ENCODE measurements at places on chromosomes 2 and 18.

DNA sequence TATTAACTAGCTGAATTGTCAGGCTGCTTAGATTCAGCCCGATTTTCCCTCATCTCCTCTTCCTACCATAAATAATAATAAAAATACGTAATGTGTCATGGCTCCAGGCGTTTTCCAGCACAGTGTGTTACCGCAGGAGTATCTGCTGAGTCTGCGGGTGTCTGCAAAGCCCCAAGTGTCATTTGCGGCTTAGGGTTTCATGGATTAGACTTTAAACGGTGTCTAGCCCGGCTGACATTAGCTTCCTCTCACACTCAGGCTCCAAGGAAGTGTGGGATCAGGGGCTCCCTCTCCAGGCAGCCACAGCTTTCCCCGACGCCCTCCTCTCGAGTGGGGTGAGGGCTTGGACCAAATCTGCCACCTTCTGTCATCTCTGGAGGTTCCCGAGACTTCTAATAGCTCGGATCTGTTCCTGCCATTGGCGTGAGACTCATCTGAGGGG is 14.1 kb upstream of the HOXD1 start:
- no peak for DNase-seq

DNA sequence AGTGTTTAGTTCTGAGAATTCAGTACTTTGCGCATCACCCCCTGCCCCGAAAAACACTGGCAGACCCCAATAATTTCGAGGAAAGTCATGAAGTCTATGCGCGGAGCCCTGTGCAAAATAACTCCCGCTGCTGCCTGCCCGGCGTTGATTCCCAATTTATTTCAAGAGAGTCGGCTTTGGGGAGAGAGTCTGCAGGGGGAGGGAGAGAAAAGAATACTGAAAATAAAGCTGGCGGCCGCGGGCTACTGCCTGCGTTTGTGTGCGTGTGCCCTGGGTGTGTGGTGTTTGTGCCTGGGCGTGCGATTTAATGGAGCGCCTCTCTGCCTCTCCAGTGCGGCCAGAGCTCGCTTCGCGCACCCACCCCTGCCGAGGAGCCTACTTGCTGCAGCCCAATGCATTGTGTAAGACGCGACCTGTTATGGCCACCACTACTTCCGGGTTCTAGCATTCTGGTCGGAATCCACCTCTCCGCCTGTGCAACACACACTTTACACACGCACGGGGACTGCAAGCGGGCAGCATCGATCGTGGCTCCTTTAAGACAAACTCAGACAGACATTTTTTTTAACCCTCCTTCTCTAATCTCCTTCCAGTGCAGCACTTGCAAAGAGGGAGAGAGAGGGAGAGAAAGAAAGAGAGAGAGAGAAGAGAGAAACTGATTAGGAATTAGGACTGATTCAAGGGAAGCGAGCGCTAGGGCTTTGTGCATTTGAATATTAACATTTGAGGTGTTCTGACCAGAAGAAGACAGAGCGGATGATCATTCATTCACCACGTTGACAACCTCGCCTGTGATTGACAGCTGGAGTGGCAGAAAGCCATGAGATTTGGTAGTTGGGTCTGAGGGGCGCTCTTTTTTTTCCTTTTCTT is at the start of gene MEIS1:
MEIS1 (plus strand) TSS at position 447 of the 870 bp plus-strand sequence. CDS start 732 bp downstream, outside the sequence.
- peak; percentile 71 for DNase-seq

DNA sequence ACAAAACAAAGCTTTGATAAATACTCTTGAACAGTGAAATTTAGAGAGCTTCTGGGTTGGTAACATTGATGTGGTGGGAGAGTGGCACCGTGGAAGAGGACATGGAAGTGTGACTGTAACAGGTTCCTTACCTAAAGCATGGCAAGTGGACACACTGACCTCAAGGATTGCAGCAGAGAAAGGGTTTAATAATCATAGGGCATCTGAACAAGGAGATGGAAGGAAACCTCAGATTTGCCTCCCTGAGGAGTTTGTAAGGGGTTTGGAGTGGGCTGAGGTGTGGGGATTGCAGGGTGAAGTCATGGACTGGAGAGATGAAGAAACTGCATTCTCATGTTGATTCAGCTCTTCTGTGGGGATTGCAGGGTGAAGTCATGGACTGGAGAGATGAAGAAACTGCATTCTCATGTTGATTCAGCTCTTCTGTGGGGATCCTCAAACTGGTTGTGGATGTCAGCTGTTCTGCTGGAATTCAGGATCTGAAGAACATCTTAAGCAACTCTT is 83.8 kb upstream of the TLK1 start:
- DNase-seq: no peak

DNA sequence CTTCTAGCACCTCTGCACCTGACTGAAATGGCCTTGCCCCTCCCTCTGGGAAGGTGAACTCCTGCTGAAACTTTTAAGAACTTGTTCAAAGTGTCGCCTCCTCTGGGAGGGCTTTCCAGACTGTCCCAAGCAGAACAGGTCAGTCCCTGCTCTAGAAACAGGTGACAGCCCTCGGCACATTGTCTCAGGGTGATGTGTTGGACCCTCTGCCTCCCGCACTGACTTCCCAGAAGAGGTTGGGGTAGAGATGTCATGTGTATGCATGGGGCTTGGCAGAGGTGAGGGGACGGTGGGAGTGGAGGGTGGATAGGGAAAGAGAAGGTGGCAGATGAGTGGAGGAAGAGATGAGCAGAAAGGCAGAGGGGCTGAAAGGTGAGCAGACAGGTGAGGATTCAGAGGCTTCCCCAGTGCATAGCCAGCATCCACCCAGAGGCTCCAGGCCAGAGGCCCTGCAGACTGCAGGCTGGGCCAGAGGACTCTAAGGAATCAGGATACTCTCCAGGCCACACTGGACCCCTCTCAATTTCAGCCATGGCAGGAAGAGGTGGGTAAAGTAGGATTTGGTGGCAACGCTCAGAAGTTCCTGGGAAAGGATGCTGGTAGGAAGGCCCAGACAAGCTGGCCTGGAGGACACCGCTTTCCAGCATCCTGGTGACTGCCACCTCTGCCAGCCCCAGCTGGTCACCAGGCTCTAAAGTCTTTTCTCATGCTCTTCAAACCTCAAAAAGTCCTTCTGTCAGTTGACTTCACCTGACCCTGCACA is 24.8 kb upstream of the TNS1 start:
- peak; percentile 3 for DNase-seq

GRCh38 chr2:156396126-156396525 is 40.1 kb upstream of the GPD2 start:
- DNase-seq: no peak

DNA sequence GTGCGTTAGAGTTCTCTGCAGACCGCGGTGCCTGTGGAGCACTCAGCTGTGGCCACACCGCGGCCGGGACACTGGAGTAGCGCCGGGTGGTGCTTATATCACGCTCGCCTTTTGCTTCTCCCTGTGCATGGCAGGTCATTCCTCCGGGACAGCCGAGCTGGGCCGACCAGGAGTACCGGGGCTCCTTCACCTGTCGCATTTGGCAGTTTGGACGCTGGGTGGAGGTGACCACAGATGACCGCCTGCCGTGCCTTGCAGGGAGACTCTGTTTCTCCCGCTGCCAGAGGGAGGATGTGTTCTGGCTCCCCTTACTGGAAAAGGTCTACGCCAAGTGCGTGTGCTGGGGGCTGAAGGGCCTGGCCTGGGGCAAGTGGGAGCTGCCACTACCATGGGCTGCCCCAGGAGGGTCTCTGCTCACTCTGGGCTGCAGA is 4.2 kb downstream of the CAPN10 start:
- no peak for DNase-seq

- DNase-seq: no peak
These were observed 162.5 kb upstream of the EPAS1 start for GRCh38 chr2:46134531-46135227.

GRCh38 chr2:173590276-173590861 is 235.7 kb downstream of the CDCA7 start:
- DNase-seq: peak; percentile 47

- no peak for DNase-seq
These were observed 13.2 kb downstream of the SRSF7 start for GRCh38 chr2:38737925-38738324.

DNA sequence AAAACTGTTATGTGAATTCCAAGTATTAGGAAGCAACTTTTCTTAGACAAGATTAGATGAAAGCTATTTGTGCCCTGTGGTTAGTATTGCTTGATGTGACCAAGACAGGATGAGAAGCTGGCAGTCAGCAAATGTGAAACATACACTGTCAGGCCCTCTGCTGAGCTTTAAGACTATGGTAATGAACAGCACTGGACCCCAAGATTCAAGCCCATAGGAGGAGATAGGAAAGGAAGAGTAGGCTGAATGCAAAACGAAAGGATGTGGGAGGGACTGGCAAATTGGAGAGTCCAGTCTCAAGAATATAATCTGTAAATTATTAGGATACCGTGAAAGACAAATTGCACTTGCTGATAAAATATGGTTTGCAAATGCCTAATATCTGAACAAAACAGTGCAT is 16.4 kb downstream of the BZW1 start:
- no peak for DNase-seq

DNA sequence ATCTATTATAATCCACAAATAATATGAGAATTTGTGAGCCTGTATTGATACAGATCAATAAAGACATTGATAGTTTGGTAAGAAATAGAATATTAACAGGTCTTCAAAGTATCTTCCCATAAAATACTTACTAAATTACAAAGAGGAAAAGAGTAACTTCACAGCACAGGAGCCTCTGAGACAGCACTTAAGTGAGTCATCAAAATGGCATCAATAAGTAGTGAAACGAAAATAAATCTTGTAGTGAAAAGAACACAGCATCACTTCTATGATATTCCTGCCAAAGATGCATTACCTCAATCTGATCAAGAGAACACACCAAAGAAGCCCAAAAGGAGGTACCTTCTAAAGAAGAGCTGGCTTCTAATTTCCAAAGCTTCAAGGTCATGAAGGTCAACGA is 116.4 kb downstream of the CBLN2 start:
- no peak for DNase-seq

DNA sequence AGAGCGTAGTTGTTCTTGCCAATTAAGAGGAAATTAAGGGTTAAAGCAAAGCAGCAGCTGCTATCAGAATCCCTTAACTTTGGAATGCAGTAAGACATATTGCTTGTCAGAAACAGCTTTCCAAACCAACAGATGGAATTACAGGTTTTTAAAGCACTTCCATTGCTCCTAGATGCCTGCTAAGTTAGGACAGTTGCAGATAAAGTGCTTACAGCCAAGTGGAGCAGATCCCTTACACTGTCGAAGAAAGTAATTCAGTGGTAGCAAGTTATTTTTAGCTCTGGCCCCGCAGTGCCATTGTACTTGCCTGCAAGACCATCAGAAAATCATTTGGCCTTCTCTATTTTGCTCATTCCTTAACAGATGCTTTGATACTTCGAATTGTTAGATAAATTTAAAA is 5.4 kb downstream of the PDK1 start:
- no peak for DNase-seq

- peak; percentile 68 for DNase-seq
These were observed 11.0 kb upstream of the UBE2F start for GRCh38 chr2:237955640-237956401.

- DNase-seq: no peak
These were observed 66.5 kb downstream of the SOWAHC start for GRCh38 chr2:109680523-109681297.

DNA sequence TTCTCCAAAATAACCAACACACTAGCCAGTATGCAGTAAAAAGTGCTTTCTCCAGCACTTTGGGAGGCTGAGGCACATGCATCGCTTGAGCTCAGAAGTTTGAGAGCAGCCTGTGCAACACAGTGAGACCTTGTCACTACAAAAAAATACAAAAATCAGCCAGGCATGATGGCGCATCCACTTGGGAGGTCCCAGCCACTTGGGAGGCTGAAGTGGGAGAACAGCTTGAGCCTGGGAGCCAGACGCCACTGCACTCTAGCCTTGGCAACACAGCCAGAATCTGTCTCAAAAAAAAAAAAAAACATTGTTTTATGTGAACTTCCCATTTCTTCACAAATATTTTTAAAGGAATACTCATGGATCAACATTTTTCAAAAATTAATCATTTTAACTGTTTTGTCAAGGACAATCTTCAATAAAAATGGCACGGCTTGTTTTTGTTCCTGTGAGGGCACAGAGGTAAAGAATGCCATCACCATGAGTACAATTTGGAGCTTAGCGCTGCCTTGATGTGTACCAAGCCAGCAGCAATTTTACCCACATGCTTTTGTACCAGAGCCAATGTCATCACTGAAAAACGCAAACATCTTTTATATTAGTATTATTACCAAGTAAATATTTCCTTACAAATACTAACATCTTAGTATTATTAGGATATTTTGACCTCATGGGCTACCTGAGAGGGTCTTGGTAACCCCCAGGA is 26.7 kb downstream of the RAB1A start:
- DNase-seq: no peak

DNA sequence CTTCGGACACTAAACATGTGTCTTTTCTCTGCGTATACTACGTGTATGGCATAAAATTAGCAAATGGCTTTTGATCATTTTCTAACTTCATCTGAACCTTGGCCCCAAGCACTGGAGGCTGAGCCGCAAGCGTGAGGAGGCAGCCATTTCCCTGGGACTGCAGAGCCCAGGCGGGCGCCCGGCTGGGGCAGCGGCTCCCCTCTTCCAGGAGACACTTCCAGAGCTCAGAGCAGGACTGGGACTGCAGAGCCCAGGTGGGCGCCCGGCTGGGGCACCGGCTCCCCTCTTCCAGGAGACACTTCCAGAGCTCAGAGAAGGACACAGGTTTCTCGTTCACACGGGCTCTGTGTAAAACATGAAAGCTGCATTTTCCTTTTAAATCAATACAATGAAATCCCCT is 484.1 kb upstream of the SALL3 start:
- no peak for DNase-seq

DNA sequence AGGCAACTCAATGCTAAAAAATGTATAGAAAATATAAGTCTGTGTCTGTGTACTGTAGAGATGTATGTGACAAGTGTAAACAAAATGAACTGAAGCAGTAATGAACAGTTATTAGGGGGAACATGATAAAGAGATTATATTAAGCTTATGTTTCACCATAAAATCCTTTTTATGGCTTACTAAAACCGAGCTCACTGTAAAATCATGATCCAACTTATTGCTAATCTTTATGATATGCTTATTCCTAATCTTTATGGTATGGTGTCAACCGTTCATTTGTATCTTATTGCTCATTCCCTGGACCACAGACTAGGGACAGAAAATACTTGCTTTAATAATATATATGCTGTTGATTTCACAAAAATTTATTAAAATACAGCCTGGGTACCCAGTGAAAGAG is 62.1 kb downstream of the TNFRSF11A start:
- DNase-seq: no peak

DNA sequence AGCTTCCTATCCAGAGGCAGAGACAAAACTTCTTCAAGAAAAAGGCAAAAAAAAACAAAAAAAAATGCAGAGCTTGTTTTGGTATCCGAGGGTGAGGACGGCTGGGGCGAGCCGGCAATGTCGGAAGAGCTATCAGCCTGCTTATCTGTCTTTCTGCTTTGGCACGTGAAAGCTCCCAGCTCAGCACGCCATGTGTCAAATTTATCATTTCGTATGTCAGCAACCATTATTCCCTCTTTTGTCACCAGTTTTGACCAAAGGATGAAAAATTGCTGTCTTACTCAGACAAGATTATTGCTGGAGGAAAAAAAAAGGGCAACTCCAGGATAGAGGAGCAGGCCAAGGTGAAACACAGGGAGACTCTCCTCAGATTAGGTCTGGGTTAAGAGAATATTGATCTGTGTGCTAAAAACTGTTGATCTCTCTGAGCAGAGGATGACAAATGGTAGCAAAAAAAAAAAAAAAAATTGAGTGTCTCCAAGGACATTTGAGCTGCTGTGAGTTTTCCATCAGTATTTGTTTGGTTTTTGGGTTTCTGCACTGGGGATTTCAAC is 532.0 kb upstream of the POU3F3 start:
- DNase-seq: no peak

Data from iPS-NIHi11 (cell line).